ENCODE measurements at places on chromosomes 6 and 20.

DNA sequence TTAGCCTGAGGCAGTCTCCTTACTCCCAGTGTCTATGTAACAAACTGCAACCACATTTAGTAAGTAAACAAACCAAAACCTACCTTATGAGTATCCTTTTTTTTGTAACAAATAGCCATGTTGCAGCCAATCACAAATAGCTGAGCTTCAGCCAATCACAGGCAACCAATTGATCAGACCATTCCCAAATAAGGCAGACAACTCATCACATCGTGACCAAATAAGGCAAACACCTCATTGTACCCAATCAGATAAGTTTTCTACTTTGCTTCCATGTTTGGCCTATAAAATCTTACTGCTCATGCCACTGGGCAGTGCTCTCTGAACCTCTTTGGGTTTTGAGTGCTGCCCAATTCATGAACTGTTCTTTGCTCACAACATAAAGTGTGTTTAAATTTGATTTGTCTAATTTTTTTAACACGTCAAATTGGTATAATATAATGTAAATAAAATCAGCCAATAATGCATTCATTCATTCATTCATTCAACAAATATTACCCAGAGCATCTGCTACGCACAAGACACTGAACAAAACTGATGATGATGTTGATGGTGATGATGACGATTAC, 117.8 kb downstream of the BCAS1 start:
- DNase-seq, result no peak

GRCh38 chr6:53426117-53426516, 77.4 kb upstream of the ELOVL5 start:
- DNase-seq, result no peak

- DNase-seq, result no peak
Observed at GRCh38 chr20:60269573-60270162, 311.4 kb downstream of the CDH26 start.

DNA sequence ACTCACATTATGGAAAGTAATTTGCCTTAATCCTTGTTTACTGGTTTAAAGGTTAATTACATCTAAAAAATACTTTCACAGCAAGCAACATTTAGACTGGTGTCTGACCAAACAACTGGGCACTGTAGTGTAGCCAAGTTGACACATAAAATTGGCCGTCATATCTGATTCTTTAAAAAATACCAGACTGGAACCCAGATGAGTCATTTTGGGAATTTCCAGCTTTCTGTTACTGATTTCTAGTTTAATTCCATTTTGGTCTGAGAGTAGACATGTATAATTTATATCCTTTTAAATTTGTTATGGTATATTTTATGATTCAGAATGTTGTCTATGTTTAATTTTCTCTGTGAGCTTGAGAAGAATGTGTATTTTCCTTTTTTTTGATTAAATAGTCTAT, 44.1 kb downstream of the SCP2D1 start:
- no peak for DNase-seq

DNA sequence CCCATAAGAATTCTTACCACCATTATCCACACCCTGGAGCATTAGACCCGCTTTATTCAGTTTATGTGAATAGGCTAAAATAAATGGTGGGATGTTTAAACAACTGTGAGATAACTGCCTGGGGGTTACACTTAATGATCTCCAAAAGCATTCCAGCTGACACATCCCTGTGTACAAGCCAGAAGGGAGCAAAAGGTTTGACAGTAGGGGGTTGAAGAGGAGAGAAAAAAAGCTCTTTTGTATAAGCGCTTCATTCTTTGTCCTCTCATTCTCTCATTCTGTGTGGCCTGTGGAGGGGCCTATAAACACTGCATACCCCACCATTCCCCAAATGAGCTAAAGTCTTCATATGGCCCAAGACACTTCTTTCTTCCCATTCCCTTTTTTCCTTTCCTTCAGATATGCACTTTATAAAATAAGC, 30.8 kb upstream of the COL21A1 start:
- no peak for DNase-seq

GRCh38 chr6:69138148-69138547, 503.1 kb downstream of the ADGRB3 start:
- DNase-seq, result no peak

DNA sequence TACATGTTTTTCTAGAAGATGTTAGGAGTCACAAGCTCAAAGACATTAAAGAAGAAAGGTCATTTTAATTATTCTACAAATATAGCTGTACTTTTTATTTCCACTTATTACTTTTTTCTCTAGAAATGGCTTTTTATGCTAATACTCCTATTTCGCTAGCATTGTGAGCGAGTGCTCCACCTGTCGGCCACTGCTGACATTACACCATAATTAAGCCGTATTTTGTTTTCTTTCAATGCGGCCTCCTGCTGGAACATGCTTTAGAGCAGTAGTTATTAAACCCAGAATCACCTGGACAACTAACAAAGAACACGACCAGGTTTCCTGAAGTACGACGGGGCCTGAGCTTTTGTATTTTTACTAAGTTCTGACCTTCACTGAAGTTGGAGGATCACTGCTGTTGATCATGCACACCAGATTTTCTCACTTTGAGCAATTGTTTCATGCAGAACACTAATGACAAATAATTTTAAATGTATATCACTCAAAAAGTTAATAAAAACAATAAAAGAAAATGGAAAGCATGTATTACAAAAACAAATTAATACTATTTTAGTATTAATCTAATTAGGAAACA, 74.1 kb upstream of the PAK5 start:
- DNase-seq, result peak; percentile 28

GRCh38 chr6:159501558-159501957, 191.5 kb downstream of the SOD2 start:
- DNase-seq, result no peak

- DNase-seq, result no peak
Observed at GRCh38 chr6:73058736-73059135, 166.6 kb downstream of the KHDC1L start.

DNA sequence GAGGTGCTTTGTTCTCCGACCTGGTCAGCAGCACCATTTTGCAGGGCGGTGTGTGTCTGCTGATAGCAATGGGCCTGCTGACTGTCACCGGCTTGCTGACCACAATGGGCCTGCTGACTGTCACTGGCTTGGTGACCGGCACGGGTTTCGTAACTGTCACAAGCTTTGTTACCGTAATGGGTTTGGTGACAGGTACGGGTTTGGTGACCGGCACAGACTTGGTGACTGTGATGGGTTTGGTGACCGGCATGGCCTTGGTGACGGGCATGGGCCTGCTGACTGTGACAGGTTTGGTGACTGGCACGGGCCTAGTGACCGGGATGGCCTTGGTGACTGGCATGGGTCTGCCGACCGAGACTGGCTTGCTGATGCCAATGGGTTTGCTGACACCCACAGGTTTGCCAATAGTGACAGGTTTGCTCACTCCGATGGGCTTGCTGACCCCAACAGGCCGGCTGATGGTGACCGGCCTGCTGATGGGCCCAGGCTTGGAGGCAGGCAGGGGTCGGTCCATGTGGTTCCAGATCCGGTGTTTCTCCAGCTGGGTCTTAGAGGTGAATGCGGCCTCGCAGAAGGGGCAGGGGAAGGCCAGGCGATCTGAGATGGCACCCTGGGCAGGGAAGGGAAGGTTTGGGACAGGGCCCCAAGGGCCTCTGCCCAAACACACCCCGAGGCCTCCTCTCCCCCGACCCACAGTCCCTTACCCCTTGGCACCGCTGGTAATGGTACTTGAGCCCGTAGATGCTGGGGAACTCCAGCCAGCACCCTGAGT, 3.4 kb downstream of the ZNF512B start:
- DNase-seq, result peak; percentile 7

- no peak for DNase-seq
Observed at GRCh38 chr20:25534845-25535244, 50.5 kb downstream of the NINL start.

DNA sequence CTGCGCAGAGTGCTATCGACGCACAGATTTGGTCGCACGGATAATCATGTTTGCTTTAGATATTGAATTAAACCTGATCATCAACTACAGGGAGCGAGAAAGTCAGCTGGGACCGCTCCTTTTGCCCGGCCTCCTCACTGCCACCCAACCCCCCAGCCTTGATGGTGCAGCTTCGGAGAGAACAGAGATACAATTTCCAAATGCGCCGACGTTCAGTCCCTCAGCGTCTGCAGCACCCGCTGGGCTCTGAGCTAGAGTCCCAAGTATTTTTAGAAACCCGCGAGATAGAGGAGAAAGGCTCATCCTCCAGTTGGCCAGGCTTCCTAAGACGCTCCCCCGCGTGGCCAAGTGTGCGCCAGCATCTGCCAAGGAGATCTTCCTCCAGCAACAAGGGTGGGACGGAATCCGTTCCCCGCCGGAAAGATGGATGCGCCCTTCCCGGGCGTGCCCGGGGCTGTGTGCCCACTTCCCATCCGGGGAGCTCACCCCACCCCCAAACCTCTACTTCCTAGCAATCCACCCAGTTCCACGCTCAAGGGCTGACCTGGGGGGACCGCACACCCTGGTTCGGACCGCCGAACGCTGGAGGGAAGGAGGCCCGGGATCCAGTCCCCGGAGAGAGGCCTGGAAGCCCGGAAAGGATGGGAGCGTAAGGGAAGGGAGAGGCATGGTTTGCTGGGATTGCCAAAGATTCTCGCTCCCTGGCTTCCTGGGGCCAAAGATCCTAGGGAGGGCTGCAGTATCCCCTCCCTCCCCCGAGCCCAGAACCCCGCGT, 4.1 kb downstream of the NKX2-2 start:
- DNase-seq, result no peak

GRCh38 chr20:3543901-3544507, 73.2 kb downstream of the ATRN start:
- no peak for DNase-seq

GRCh38 chr6:52515219-52515960, 61.5 kb downstream of the TRAM2 start:
- no peak for DNase-seq
